ENCODE measurements at places on chromosomes 11 and 22. TPM values are rescaled to one million over a fixed set of nuclear protein-coding genes. Genes with fewer than 3 reads are reported as not detected.

CDK2AP2 gene
- total RNA-seq = 2.1 TPM

ASRGL1 gene
- total RNA-seq = 44.5 TPM

TSPAN32 gene
- total RNA-seq = 0.19 TPM

RIBC2 gene
- 0.59 TPM for total RNA-seq

OR4C15 gene
- not detected for total RNA-seq

LRRC74B gene
- total RNA-seq = not detected

FAM83F gene
- total RNA-seq = 0.09 TPM

POU2F3 gene
- total RNA-seq = 1.4 TPM

PLEKHA7 gene
- 20.3 TPM for total RNA-seq

ASCL2 gene
- total RNA-seq = 2.2 TPM

PAMR1 gene
- total RNA-seq = 285 TPM

BTBD18 gene
- not detected for total RNA-seq

TEX54 gene
- not detected for total RNA-seq

OR8G5 gene
- total RNA-seq = not detected

ACRV1 gene
- total RNA-seq = 0.47 TPM

ACTN3 gene
- 33.0 TPM for total RNA-seq

GGTLC2 gene
- not detected for total RNA-seq

MYBPC3 gene
- total RNA-seq = 0.06 TPM

SPON1 gene
- total RNA-seq = 35.9 TPM

CDKN1C gene
- total RNA-seq = 47.8 TPM

BSCL2 gene
- total RNA-seq = 63.1 TPM

CELSR1 gene
- 18.0 TPM for total RNA-seq

OOSP1 gene
- not detected for total RNA-seq

NFAM1 gene
- total RNA-seq = 0.19 TPM

FAM181B gene
- total RNA-seq = not detected

SBF1 gene
- total RNA-seq = 25.8 TPM

NCF4 gene
- total RNA-seq = not detected

OR51B4 gene
- total RNA-seq = not detected

GDPD4 gene
- total RNA-seq = not detected

RASL10A gene
- 0.09 TPM for total RNA-seq

BDNF gene
- 2.1 TPM for total RNA-seq

PRSS23 gene
- 282 TPM for total RNA-seq

UCP3 gene
- not detected for total RNA-seq

ARHGEF12 gene
- total RNA-seq = 24.9 TPM

SLCO2B1 gene
- 0.12 TPM for total RNA-seq

BAD gene
- 19.0 TPM for total RNA-seq

GSTT2B gene
- total RNA-seq = 0.19 TPM

SLC22A6 gene
- not detected for total RNA-seq

AIFM3 gene
- total RNA-seq = 4.3 TPM
